ENCODE measurements at places on chromosomes 13 and 19.
A peak's percentile ranks its signal among the peaks of the same experiment; 100 is the strongest.

DNA sequence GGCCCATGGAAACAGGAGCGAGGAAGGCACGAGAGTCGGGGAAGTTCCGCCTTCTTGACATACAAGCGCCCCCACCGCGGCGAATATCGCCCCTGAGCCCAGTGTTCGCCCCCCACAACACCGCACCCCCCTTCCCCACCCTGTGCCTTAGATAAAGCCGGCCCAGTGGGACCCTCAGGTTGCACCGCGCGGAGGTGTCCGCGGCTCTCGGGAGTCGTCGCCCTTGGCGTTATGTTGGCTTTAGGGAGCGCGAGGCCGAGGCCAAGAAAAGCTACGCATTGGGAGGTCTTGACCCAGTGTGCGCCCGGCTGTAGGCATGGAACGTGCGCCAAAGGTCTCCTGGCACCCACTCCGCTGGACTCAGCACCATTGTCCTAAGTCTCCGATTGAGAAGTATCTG lies 603 bp upstream of the ZNF132 start:
- no peak for DNase-seq

- no peak for DNase-seq
Measured at GRCh38 chr13:50513300-50513877, 330.1 kb downstream of the DLEU7 start.

GRCh38 chr13:46267166-46267565 lies 55.4 kb downstream of the LRRC63 start:
- no peak for DNase-seq

DNA sequence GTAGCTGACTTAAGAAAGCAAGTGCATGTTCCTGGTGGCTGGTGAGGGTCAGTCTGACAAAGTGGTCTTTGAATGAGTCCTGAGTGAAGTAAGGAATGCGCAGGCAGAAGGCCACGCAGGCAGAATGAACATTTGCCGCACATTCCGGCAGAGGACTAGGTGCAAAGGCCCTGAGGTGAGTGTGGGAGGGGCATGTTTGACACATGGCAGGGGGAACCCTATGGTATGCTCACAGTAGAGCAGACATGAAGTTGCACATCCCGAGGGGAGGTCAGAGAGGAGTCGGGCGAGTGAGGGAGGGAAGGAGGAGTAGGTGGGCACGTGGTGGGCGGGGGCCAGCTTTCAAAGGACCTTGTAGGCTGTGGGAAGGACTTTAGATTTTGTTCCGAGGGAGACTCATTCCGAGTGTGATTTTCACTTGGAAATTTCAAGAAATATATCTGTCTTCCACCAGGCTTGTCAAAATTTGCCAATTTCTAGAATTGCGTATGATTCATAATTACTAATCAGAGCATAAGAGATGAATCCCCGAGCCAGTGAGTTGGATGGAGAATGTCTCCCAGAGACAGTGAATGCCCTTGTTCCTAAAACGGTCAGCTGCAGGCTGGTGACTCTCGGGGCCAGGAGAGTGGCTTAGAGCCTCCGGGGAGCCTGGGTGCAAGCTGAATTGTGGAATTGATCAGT lies 40.3 kb downstream of the ERICH6B start:
- DNase-seq: no peak

GRCh38 chr13:113851826-113852535 lies 11.9 kb downstream of the GAS6 start:
- no peak for DNase-seq

GRCh38 chr19:10968527-10969135 lies 7.8 kb downstream of the SMARCA4 start:
- DNase-seq: no peak

- DNase-seq: no peak
Measured at GRCh38 chr13:70856711-70857110, 748.5 kb upstream of the KLHL1 start.

DNA sequence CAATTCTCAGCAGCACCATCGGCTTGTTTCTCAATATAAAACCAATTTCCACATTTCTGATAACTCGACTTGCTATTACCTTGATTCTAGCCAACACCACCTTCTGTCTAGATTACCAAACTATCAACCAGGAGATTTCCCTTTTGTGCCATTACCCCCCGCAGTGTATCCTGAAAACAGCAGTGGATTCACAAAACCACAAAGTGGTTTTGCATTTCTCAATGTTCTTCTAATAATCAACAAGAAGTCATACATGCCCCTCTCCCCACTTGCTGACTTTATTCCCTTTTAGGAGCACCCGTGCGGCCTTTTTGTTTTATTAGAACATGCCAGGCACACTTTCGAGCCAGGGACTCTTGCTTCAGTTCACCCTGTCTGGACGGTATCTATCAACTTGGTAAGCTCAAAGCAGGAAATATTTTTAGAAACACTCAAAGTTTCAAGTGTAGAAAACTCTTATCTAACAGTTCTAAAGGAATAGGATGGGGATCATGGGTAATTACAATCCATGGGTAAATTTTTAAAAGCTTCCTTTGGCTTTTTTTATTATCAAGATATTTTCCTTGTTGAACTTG lies 967.4 kb downstream of the EFNB2 start:
- no peak for DNase-seq

DNA sequence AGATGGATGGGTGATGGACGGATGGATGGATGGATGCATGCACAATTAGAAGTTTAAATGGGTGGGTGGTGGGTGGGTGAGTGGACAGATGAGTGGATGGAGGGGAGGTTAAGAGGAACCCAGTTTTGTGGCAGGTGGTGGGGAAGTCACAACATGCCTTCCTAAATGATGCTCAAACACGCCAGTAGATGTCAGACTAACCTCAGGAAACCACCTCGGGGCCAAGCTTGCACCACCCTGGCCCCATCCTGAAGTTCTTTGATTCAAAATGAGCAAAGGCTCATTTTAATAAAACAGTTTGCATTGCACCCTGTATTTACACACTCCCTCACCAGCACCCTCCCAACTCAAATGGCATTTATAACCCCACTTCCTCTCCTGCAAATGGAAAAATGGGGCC lies 91.4 kb upstream of the CACNA1A start:
- DNase-seq: peak; percentile 36

DNA sequence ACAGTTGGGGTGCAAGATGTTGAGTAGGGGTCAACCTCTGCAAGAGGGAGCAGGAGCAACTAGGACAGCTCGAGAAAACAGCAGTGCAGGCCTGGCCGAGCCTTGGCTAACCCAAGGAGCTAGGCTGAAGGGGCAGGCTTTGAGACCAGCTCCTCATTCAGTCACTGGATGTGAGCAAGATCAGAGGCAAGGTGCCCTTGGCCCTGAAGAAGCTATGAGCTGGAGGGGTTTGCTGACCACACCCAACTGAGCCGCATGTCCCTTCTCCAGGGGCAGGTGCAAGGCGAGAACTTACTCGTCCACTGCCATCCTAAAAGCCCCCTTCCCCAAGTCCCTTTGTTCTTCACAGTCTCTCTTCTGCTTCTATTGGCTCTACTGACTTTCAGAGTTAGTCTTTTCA lies 126.1 kb upstream of the UBL3 start:
- DNase-seq: no peak

DNA sequence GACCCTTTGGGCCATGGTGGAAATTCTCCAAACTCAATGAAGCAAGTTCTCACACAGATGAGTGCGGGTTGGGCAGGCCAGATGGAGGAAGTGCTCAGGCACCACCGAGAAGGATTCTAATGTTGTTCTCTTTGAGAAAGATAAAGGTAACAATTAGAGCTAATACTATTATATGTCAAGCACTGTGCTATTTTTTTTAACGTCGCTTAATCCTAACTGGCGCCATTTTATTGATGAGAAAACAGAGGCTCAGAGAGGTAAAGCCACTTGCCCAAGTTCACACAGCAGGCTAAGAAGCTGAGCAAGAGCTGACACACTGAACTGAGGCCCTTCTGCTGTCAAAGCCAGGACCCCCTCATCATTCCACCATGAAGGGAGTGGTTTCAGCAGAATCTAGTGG lies 1.0 kb downstream of the FBL start:
- no peak for DNase-seq

GRCh38 chr13:73171926-73172325 lies 113.1 kb downstream of the KLF5 start:
- DNase-seq: no peak

DNA sequence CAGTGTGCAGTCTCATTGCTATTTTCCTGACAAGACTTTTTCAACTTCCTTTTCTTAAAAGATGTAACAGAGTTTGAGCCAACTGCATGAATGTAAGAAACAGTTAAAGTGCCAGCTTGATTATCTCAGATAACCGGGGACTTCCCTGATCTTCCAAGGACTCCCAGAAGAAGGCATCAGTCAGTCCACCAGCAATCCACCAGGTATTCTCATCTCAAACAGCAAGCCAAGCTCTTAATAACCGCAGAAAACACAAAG lies 350.1 kb downstream of the LIG4 start:
- DNase-seq: no peak

DNA sequence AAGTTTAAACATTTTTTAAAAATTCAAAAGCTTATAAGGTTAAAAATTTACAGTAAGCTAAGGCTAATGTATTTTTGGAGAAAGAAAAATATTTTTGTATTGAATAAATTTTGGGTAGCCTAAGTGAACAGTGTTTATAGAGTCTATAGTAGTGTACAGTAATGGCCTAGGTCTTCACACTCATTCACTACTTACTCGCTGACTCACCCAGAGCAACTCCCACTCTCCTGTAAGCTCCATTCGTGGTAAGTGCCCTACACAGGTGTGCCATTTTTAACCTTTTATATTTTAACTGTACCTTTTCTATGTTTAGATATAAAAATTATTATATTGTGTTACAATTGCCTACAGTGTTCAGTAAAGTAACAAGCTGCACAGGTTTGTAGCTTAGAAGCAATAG lies 96.6 kb upstream of the FREM2 start:
- DNase-seq: no peak

All from putamen (tissue), 1 donor.